NCI-H82 (cell line): ENCODE measurements at places on chromosomes 5 and 9.

- no peak for DNase-seq
These were observed 385.2 kb downstream of the FAM170A start for GRCh38 chr5:120014535-120014934.

GRCh38 chr9:35357826-35358225 lies 132.1 kb upstream of the RUSC2 start:
- DNase-seq = no peak

GRCh38 chr5:67272453-67273130 lies 76.0 kb upstream of the CD180 start:
- no peak for DNase-seq

- peak; percentile 17 for DNase-seq
These were observed 145.9 kb downstream of the GAPVD1 start for GRCh38 chr9:125407432-125407973.

DNA sequence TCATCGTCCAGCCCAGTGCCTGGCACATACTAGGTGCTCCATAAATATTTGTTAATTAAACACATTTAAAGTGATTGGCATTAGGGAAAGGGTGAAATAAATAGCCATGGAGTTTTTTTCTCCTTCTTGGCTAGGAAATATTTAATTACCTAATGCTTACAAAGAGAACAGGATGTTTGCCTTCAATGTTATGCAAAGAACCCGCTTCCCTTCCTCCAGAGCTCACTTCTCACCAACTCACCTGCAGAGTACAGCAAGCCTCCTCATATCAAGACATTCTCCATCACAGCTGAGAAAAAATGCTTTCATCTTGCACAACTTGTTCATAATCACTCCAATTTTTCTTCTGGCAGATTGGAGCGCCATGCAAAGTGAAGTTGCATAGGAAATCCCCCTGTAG lies 161.7 kb upstream of the STK32A start:
- no peak for DNase-seq
